ENCODE measurements at places on chromosomes 6 and 20. TPM values are rescaled to one million over a fixed set of nuclear protein-coding genes. Genes with fewer than 3 reads are reported as not detected.

CLIC5 gene
- total RNA-seq: not detected

TBX18 gene
- total RNA-seq: 44.2 TPM

CCM2L gene
- total RNA-seq: 0.23 TPM

MUC21 gene
- total RNA-seq: not detected

HIVEP1 gene
- total RNA-seq: 5.1 TPM

CUTA gene
- total RNA-seq: 95.1 TPM

FILIP1 gene
- total RNA-seq: 0.35 TPM

RIMS4 gene
- 0.59 TPM for total RNA-seq

FOXA2 gene
- not detected for total RNA-seq

ENPP1 gene
- total RNA-seq: 1.5 TPM

ECT2L gene
- not detected for total RNA-seq

BHLHE23 gene
- total RNA-seq: not detected

POPDC3 gene
- total RNA-seq: 1.4 TPM

COL9A1 gene
- total RNA-seq: not detected

SLC2A10 gene
- total RNA-seq: 45.4 TPM

CAGE1 gene
- 0.08 TPM for total RNA-seq

CNBD2 gene
- total RNA-seq: 1.1 TPM

AIF1 gene
- not detected for total RNA-seq

SPTLC3 gene
- 0.98 TPM for total RNA-seq
